ENCODE measurements at places on chromosomes 2 and 18.

GRCh38 chr2:83459456-83459855, 999.6 kb downstream of the SUCLG1 start:
- DNase-seq: no peak

GRCh38 chr2:237637429-237638135, 10.2 kb downstream of the LRRFIP1 start:
- no peak for DNase-seq

DNA sequence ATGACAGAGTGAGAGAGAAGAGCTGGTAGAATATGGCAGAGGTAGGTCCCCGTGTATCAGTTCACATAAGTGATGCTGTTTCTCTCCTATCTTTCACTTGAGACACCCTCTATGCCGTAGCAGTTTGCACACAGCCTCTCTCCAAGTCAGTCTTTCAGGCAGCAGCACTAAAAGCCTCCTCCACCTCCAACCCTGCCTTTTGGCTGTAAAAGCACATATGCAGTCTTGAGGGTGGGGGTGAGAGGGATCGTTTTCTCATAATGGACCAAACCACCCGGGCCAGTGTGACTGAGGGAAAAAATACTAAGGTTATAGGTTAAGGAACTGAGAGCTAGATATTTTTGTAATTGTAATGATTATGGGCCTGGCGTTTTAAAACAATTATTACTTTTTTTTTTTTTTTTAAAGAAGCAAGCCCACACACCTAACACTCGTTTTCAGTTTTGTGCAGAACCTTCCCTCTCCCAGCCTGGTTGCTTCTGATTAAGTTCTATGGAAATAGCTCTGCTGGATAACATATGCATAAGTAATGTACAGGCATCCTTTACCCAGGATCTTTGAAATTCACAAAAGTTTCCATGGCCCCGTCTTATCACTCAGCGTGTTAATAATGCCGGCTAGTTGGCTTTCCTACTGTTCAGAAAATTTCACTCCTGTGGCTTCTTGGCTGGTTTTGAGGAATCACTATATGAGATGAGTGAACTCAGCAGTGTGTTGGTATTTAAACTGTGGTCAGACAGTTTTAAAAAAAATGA, 112.2 kb upstream of the MEIS1 start:
- DNase-seq: no peak

DNA sequence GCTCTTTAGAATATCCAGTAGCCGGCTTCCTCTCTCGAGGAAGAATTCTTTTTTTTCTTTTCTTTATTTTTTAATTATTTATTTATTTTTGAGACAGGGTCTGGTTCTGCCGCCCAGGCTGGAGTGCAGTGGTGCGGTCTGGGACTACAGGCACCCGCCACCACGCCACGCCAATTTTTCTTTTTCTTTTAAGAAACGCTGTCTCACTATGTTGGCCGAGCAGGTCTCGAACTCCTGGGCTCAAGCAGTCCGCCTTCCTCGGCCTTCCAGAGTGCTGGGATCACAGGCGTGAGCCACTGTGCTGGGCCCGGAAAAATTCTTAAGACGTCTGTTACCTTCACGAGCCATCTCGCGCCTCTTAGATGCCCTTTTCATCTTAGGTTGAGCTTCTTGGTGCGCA, 931 bp upstream of the TMEM131 start:
- DNase-seq: no peak

- DNase-seq: no peak
Observed at GRCh38 chr18:69444221-69444620, 43.5 kb downstream of the DOK6 start.

Data from urothelium cell line (cell line).